ENCODE measurements at places on chromosomes 6 and 20.
A peak's percentile ranks its signal among the peaks of the same experiment; 100 is the strongest.

GRCh38 chr20:1883986-1884385, 11.2 kb upstream of the SIRPA start:
- no peak for DNase-seq

DNA sequence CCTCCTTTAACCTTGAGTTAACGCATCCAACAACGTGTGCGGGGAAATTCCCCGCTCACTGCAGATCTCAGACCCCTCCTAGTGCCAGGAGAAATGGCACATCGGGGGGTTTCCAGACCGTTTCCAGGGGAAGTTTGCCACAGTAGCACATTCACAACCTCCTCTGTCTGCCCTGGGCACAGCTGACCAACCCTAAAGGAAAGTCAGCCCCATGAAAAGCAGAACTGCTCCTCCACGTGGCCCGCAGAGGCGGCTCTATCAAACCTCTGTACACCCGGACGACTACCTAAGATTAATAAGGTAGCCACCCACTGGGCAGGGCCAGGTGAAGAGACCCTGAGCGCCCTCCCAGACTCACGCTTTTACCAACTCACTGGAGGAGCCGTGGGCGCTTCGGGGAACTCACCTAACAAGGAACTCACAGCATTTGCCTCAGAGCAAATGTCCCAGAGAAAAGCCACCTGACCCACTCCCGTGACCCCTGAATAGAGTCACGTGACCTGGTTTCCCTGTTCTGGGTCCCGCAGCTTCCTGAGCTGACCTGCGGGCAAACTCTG, 93.1 kb downstream of the PRND start:
- peak; percentile 33 for DNase-seq

DNA sequence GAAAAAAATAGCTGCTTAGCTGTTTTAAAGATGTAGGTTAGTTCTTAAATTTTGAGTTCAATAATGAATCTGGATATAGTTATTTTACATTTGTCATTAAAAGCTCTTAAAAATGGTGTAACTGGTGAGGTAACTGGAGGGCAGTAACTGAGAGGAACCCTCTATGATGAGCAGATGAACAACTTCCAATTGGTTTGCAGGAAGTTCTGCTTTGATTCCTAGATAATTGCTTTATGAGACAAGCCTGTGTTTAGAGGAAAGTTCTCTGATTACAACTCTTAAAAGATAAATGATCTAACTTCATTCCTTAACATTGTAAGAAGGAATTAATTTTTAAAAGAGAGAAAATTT, 8.5 kb downstream of the MYLIP start:
- no peak for DNase-seq

GRCh38 chr6:147468634-147469033, 39.9 kb upstream of the SAMD5 start:
- no peak for DNase-seq

DNA sequence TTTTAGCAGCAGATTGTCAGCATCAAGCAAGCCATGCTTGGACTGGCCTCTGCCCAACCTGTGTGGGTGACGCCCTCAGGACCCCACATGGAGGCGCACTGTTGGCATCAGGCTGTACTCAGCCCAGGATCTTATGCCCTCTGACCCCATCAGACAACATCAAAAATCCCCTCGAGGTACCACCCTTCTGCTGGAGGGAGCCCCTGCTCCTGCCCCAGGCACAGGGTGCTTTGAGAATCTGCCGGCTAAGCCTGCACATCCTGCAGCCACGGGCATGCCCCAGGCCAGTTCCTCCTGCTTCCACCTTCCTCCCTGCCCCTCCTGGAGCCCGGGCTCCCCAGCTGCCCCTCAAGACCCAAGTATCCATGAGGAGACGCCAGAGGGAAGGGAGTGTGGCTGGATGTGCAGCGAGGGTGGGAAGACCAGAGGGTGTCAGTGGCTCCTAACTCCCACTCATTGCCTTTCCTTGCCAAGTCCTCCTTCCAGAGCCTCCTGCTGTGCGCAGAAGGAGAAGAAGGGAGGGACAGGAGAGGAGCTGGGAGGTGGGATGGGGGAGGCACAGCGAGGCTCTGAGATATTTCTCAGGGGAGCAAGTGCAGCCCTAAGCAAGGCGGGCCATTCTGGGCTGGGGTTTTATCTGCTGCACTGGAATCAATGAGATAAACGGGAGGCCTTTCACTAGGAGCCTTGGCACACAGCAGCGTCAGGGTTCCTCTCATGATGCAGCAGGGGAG, 77.4 kb upstream of the CST7 start:
- DNase-seq: no peak

DNA sequence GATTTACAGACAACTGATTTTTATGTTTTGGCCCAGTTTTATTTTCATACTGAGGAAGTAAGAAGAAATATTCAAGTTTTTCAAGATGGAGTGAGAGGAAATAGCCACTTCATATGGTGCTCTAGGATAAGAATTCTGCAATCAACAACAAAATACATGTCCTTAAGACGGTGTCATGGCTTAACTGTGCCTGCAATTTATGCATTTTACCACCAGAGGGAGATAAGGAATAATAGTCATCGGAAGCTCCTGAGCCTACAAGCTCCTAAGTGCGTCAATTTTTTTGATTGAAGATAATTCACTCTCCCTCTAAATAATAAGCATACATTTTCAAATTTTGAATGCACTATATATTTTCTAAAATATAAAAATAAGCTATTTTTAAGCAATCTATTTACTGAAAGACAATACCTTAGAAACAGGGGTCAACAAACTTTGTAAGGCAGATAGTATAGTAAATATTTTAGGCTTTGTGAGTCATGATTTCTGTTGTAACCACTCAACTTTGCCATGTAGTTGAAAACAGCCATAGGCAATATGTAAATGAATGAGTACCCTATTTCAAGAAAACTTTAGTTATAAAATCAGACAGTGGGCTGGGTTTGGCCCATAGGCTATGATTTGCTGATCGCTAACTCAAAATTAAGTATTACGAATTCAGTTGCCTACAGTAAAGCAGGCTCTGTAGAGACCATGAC, 230.9 kb upstream of the DTNBP1 start:
- DNase-seq: no peak

- no peak for DNase-seq
Measured at GRCh38 chr6:2376429-2377355, 131.3 kb upstream of the GMDS start.

GRCh38 chr6:154518396-154518795, 7.9 kb upstream of the CNKSR3 start:
- no peak for DNase-seq

DNA sequence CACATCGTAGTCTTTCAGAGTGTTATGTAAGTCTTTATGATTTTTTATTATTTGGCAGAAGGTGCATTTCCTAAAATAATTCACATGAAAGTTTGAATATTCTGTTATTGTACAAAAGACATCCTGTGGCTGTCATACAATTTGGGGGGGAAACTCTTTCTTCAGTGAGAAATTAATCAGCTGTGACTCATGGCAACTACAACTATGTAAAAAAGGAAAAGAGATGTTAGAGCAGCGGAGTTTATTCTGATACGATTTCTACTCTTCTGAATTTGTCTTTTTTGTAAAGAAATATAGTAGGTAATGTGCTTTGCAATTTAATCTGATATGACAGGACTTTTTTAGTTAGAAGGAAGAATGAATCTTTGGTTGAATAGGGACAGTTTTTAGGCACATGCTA, 14.2 kb downstream of the COL19A1 start:
- DNase-seq: no peak

- DNase-seq: no peak
Measured at GRCh38 chr6:112883095-112883494, 536.0 kb downstream of the RFPL4B start.

DNA sequence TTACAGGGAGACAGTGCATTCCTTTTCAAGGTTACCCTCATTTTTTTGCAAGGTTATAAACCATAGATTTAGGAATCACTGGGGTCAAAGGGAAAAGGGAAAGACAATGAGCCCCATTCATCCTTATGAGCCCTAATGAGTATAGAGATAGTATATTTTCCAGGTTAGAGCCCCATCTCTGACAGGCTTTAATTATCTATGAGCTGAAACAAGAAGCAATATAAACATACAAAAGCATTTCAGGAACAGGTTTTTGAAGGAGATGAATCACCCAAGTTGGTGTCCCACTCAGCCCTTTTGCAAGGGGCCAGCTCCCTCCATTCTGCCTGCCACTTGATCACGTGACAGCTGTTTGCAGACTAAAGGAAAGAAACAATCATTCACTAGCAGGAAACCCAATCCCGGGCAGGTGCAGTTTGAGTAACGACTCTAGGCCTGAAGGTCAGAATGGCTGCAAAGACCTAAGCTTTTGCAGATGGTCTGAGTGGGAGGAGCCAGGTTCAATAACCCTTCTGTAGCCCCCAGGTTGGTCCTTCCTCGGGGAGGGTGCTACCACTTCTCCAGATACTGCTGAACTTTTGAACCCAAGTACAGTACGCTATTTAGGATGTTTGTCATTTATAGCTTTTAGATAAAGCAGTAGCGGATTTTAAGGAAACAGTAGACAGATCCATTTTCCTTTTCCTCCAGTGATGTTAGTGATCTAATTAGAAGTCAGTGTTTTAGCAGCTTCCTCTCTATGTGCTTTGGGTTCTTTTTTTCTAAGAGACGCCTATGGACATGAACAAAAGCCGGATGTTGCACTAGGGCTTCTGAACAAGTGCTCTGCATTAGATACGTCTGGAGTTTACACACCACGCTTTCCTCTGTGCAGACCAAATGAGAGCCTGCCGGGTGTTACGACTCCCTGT, 253.2 kb downstream of the SOX4 start:
- no peak for DNase-seq

DNA sequence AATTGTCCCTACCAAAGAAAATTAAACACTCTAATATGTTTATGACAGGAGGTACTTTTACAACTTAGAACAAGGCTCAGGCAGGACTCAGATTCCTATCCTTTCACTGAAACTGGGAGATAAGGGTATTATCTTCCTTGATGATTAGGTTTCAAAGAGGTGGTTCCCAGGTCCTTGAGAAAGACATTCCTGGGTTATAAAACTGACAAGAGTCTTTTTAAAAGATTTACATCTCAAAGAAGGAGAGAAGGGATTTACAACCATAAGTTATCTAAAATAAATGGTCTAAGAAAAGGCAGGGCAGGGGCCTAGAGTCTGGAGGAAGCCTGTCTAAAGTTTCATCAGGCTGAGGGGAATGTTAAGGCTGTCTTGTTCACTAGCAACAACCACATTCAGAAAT, 1492.5 kb downstream of the HACE1 start:
- no peak for DNase-seq

DNA sequence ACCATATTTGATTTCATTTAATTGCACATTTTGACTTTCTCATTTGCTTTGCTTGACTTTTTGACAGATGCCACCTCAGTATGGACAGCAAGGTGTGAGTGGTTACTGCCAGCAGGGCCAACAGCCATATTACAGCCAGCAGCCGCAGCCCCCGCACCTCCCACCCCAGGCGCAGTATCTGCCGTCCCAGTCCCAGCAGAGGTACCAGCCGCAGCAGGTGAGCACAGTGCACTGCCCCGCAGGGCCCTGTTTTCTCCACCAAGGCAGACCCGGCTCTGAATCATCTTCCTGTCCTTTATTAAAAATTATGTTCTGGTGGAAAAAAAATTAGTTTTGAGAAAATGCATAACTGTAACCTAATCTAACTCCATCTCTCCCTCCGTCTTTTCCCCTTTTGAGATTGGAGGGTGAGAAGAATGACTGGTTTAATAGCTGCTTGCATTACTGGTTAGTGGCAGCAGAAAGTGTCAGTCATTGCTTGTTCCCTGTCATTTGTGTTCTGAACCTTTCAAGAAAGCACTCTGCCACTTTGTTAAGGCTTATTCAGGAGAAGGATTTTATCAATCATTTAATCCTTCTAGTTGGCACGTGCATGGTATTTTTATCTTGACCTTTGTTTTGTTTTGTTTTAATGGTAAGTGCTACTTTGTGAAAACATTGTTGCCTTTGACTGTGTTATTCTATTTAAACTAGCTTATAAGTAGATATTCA, 124.3 kb downstream of the ARID1B start:
- DNase-seq: no peak

GRCh38 chr6:6191909-6192308, 128.6 kb downstream of the F13A1 start:
- no peak for DNase-seq

- DNase-seq: no peak
Measured at GRCh38 chr6:24614043-24614420, 32.0 kb downstream of the KIAA0319 start.

DNA sequence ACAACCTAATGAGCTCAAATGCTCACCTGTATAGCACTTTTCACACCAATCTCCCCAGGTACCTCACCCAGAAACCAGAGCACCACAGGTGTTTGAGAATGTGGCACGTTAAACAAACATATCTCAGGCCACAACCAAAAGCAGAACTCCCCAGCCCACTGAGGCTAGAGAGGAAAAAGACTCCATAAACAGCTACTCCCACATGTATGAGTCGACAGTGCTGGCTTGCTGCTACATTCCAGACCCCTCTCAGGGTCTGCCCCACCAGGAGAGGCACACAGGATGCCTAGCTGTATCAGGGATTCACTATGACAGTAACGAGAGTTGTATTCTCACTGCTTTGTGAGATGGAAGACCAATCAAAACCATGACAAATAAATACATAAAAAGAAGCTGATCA, 242.6 kb upstream of the ARID1B start:
- no peak for DNase-seq

DNA sequence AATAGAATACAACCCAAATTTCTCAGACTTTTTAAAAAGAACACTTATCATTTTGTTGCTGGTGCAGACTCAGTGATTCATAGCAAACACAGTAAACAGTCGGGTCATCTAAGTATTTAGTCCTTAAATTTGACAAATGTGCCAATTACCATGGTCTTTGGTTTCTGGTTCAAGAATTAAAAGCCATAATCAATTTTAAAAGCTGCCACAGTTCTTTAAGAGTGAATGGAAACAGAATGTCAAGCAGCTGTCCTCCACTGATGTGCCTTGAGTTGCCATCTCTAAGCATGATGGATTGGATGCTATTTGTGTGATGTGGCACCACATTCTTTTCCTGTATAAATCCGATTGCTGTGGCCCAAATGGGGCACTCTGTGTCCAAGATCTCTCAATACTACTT, 67.2 kb upstream of the MLIP start:
- DNase-seq: no peak

- no peak for DNase-seq
Measured at GRCh38 chr6:27260369-27260768, 12.9 kb downstream of the PRSS16 start.

DNA sequence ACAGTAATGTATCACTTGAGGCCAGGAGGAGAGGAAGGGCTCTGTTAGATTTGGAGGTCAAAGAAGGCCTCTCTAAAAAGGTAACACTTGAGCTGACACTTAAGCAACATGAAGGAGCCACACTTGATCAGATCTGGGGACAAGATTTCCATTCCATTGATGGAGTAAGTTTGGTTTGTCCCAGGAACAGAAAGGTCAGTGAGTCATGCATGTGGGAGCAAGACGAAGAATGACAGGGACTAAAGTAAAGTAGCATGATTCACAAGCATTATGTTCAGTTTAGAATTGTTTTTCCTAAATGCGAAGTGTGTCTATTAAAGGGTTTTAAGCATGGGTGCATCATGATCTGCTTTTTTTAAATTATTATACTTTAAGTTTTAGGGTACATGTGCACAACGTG, 47.4 kb downstream of the COL21A1 start:
- no peak for DNase-seq

GRCh38 chr6:35052694-35053565, 88.2 kb downstream of the TCP11 start:
- DNase-seq: no peak

- no peak for DNase-seq
Measured at GRCh38 chr6:32889533-32889932, 35.5 kb downstream of the PSMB9 start.

All from stimulated activated CD8-positive, alpha-beta memory T cell treated with anti-CD3 and anti-CD28 coated beads, Interleukin-15, amount 100 ng/mL, for 1 hour (primary cell).